ENCODE measurements at places on chromosomes 7 and 10.

DNA sequence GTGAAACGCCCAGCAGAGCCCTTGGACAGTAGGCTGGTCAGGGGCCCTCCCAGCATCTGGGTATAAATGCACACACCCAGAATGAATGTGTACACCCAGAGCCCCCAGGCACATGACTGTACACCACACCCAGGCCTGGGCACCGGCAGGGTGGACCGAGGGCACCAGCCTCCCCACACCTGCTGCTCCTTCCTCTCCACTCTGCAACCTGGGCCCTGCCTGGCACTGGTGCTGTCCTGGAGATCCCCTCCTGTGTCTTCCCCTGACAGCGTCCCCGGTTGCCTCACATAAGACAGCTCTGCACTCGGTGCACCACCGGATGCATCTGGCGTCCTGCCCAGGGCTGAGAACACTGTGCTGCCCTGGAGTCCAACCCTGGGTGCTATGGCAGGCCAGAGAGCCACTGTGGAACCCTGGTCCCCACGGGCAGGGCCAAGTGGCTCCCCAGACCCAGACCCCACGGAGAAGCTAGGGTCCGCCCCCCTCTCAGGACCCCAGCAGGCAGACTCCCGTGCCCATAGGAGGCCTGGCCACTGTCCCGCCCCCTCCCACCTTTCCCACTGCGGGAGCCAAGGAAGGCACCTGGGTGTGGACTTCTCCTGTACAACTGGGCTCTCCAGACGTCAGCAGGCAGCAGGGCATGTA is 6.6 kb downstream of the RASGEF1A start:
- no peak for DNase-seq

DNA sequence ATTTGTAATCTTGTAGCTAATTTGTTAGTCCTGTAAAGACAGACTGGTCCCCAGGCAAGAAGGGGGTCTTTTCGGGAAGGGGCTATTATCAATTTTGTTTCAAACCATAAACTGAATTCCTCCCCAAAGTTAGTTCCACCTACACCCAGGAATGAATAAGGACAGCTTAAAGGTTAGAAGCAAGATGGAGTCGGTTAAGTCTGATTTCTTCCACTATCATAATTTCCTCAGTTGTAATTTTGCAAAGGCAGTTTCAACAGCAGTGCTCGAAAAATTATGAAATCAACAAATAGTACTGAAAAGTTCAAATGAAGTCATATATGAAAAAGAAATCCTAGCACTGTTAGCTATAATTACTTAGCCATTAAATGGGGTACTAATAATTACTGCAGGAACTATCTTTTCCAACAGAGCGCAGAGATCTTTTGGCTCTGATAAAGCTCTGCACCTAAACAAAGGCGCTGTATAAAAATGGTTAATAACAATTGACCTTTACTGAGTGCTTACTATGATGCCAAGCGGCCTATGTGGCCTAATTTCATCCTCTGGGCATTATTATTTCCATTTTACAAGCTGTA is 756 bp upstream of the SEC24C start:
- DNase-seq: no peak

DNA sequence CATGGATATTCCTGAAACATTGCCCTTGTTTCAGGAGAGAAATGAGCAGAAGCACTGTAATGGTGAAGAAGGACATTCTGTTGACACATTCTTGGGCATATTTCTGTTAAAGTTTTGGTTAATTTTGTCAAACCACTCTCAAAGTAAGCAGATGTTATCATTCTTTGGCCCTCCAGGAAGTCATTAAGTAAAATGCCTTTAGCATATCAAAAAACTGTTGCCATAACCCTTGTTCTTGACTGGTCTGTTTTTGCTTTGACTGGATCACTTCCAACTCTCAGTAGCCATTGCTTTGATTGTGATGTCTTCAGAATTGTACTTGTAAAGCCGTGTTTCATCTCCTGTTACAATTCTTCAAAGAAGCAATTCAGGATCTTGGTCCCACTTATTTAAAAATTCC is 404.3 kb upstream of the LRRTM3 start:
- no peak for DNase-seq

- no peak for DNase-seq
These were observed 49.5 kb upstream of the SLC29A3 start for GRCh38 chr10:71269301-71270288.

DNA sequence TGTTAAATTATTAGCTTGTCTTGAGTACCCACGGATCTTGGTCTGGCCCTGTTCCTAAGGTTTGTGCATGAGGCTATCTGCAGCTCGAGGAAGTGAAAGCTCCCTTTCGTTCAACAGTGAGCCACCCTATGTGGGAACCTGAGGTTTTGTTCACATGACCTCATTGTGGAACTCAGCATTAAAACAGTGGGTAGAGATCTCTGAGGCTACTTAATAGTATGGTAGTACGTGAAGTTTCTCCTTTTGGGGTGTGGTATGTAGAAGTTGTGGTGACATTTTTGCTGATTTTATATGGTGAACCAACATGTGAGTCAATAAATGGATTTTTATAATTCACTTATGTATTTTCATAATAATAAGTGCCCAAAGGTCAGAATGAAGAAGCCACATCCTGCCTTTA is 252.7 kb upstream of the FERD3L start:
- DNase-seq: no peak

DNA sequence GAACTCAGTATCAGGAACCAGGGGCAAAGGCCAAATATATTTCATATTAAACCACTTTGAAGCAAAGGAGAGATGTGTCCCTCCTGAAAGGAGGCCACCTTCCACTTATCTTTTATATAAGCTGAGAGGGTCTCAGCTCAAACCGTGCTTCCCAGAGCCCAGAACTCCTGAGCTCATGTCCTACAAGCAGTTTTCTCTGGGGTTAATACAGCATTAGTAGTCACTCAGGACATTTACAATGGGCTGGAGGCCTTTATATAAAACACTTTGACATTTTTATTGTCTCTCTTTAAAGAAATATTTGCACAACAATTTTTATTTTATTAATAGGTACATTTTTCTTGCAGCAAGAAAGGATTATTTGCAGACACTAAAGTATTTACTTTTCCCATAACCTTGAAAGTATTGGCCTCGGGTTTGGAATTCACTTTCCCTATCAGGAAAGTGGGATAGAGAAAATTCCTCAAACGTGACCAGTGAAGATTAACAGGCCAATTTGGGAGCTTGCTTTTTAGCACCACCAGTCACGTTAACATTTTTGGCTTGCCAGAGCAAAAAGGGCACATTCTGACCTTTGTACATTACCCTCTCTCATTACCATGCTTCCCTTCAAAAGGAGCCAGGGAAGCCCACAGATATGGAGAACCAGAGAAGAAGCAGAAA is 464.9 kb upstream of the NRP1 start:
- no peak for DNase-seq

DNA sequence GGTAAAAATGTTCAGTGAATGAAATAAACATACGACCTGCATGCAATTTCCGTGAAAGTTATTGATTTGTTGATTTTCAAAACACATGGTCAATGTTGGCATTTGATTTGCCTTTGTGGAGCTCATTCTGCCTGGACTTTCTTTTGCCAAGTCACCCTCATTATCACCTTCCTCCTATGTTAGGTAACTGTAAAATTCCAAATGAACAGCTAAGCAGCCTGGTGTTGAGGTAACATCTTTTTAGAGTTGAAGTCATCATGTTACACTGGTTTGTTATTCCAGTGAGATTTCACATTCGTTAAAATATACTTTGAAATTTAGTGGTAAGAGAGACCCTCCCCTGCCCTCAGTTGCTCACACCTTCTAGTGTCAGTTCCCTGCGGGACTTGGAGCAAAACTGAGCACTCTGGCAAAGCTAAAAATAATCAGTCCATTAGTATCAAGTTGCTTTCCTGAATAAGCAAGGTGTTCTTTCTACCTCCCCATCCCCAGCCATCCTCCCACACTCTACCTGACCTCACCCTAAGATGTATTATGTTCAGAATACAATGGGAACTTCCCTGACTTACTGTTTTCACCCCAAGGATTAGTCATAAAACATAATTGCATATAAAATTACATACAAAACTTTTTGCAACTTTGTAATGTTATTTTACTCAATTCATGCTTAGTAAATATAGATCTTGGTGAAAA is 283.3 kb upstream of the SEMA3A start:
- DNase-seq: no peak

GRCh38 chr7:129872054-129872453 is 80.7 kb downstream of the UBE2H start:
- no peak for DNase-seq

- DNase-seq: no peak
These were observed 32.4 kb downstream of the GPRIN2 start for GRCh38 chr10:46523962-46524471.
